ENCODE measurements at places on chromosomes 7 and 10. TPM values are rescaled to one million over a fixed set of nuclear protein-coding genes. Genes with fewer than 3 reads are reported as not detected.

- DNase-seq, result no peak
Measured at GRCh38 chr10:88372051-88372715, 210.9 kb downstream of the RNLS start.

DNA sequence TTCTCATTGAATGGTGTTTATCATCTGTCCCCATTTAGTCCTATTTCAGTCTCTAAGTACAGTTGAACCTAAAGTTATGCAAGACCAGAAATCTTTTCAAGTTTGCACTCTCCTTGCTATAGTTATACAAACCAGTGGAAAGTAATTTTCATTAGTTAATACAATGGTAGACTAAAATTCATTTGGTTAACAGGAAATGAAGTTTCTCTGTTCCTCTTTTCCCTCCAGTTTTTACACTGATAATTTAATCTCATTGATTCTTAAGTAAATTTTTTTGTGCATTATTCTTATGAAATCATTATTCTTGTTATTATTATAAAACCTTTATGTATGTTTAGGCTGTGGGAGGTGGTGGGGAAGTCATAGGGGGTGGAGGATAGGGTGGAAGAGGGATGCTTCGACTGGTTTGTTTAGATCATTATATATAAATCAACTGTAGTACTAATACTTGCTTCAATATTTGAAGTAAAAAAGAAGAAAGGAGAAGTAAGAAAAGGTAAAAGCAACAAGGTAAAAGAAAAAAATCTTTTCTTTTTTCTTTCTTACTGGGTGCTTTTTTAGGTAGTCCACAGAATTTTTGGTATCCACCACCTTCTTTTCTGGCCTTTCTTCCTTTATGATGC lies 104.1 kb downstream of the GPR85 start:
- no peak for DNase-seq

Gene TBC1D12
- polyA plus RNA-seq, result 4.4 TPM

DNA sequence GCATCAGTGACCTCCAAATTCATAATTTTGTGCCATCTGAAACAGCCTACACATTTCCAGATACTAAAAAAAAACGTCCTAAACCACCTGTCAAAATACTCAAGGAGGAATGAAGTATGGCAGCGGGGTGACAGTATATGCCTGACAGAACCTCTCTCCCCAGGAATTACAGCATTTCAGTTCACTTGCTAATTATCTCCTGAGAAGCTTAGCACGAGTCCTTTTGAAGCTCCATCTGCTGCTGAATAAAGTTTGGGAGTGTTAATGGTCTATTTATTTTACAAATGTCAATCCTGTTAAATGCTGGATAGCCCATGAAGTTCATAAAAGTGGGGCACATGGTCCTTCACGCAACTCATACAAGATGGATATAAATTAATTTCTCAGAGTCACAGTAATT lies 29.4 kb upstream of the ANLN start:
- no peak for DNase-seq

DNA sequence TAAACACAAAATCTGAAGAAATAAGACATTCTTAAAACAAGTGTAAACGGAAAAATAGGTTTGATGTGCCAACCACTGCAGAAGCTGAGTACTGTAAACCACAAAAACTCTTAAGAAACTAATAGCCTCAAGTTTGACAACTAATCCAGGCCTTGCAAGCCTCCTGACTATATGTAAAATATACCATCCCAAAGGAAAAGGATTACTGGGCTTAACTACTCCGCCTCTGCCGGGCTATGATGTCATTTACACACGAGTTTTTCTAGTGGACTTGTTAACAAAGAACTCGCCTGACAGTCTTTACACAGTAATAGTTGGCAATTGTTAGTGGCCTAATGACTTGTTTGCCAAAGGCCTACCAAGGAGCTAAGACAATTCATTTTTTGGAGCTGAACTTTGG lies 2.1 kb downstream of the KIF5B start:
- DNase-seq, result peak; percentile 63

Gene LBX1
- not detected for polyA plus RNA-seq

- no peak for DNase-seq
Measured at GRCh38 chr7:84049071-84049836, 145.3 kb downstream of the SEMA3A start.

GRCh38 chr7:85162721-85163120 lies 24.1 kb downstream of the SEMA3D start:
- no peak for DNase-seq

Gene HMX2
- 4.0 TPM for polyA plus RNA-seq

DNA sequence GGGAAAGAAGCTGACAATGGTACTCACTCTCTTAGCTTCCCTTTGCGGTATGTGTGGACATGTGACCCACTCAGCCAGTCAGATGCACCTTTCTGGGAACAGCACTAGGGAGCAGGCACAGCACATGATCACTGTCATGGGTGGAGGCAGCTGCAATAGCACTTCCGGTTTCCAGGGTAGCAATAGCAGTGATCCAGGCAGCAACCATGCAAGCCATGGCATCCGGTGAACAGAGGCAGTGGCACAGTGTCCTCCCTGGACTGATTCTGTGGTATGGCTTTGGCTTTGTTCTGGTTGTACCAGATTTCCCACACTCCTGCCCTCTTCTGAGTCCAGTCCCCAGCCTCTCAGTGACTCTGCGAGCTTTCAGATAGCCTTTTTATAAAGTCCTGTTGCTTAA lies 86.8 kb upstream of the NAMPT start:
- DNase-seq, result no peak

DNA sequence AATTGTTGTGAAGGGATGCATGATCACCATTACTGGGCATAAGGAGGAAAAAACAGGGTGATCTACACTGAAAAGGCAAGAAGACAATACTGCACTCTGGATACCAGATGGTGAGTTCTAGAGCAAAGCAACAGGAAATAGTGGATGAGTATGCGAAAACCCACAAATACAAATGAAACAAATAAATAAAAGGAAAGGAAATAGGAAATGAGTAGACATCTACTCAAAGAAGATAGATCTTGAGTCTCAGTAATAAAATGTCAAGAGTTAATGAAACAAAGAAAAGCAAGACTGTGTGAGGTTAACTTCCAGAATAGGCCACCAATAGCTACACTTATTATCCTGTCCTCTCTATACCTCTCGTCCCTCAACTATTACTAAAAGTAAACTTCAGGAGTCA lies 11.7 kb downstream of the ORC5 start:
- no peak for DNase-seq

Data from kidney (tissue), 22 donors.